ENCODE measurements at places on chromosomes 11 and 22. TPM values are rescaled to one million over a fixed set of nuclear protein-coding genes. Genes with fewer than 3 reads are reported as not detected.
A peak's percentile ranks its signal among the peaks of the same experiment; 100 is the strongest.

The CCDC134 gene
- 7.3 TPM for total RNA-seq

The GVQW3 gene
- 3.7 TPM for total RNA-seq

The TRIM51 gene
- total RNA-seq, result not detected

GRCh38 chr11:11624204-11624603 lies 2.4 kb upstream of the GALNT18 start:
- no peak for DNase-seq

GRCh38 chr22:31350410-31350863 lies 4.3 kb upstream of the PATZ1 start:
- no peak for DNase-seq

DNA sequence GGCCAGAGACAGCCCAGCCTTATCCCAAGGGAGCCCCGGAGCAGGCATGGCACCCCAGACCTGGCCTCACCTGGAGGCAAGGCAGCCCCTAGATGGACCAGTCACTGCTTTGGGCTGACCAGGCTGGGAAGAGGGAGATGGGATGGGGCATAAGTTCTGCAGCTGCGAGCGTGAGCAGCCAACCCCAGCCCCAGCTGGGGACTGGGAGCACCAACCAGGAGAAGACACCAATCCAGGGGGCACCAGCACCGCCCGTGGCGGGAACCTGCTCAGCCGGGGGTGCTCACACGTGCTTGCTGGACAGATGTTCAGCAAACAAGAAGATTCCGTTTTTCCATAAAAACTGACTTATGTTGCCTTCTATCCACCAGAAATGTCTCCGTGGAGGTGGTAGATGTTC lies 16.2 kb upstream of the FADD start:
- DNase-seq, result peak; percentile 65

DNA sequence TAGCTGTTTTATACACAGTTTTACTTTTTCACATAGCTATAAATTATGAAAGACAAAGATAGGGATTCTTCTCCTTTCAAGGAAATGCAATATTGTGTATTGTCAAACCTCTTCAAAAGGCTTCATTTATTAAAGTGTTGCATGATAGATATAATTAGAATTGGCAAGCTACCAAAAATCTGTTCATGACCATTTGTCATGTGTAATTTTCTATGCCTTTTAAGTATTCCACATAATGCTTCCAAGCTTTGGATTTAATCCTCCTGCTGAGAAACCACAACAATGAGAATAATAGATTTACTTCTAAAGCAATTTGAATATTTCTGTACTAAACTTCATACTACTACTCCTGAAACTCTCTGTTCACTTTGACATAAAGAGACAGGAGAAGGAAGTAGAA lies 403.2 kb upstream of the CCDC179 start:
- DNase-seq, result no peak

DNA sequence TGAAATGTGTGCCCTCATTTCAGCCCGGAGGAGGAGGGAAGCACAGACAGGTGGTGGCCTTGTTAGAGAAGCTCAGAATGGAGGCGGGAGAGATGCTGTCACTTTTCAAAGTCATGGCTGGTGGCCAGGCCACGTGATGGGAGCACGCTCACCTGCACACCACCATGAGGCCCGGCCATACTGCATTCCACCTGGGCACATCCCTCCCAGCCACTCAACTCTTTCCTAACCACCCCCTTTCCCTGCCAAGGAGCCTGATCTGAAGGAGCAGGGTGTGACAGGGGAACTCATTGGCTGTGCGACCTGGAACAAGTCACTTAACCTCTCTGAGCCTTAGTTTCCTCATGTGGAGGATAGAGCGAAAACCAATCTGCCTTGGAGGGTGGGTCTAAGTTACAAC lies 364.5 kb downstream of the CTTN start:
- no peak for DNase-seq

- DNase-seq, result peak; percentile 90
Observed at GRCh38 chr11:1153951-1154493, 3.7 kb upstream of the MUC5AC start.

DNA sequence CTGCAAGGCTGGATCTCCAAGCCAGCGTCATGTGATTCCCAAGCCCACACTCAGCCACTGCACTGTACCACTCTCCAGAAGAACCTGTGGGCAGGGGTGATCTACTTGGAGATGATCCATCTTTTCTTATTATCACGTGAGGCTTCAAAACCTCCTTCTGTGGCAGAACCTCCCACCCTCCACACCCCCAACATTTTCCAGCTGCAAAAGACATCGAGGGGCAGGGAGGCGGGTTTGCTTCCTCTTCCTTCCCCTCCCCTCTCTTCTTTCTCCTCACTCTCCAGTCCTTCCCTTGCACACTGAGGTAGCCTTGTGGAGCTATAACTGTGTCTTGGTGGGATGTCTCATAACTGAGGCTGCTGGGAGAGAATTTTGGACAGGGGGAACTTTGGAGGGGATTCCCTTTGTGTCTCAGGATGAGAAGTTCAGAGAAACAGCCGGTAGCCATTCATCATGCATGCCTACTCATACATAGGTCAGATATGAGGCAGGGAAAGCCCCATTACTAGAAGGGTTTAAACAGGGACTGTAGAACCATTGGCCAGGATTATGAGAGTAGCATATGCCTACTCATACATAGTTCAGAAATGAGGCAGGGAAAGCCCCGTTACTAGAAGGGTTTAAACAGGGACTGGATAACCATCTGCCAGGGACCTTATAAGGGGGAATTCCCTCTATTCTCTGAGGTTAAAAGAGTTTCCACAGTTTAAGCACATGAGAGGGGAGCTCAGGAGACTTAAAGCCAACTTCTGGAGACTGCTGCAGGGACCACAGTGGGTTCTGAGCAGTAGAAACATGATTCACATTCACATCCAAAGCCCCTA lies 420.7 kb upstream of the CADM1 start:
- no peak for DNase-seq

GRCh38 chr11:109350091-109350490 lies 71.9 kb upstream of the C11orf87 start:
- DNase-seq, result no peak

- DNase-seq, result no peak
Observed at GRCh38 chr11:5846701-5847100, 5.0 kb upstream of the OR52E6 start.

GRCh38 chr11:8793114-8793777 lies 110.7 kb downstream of the RPL27A start:
- DNase-seq, result no peak

DNA sequence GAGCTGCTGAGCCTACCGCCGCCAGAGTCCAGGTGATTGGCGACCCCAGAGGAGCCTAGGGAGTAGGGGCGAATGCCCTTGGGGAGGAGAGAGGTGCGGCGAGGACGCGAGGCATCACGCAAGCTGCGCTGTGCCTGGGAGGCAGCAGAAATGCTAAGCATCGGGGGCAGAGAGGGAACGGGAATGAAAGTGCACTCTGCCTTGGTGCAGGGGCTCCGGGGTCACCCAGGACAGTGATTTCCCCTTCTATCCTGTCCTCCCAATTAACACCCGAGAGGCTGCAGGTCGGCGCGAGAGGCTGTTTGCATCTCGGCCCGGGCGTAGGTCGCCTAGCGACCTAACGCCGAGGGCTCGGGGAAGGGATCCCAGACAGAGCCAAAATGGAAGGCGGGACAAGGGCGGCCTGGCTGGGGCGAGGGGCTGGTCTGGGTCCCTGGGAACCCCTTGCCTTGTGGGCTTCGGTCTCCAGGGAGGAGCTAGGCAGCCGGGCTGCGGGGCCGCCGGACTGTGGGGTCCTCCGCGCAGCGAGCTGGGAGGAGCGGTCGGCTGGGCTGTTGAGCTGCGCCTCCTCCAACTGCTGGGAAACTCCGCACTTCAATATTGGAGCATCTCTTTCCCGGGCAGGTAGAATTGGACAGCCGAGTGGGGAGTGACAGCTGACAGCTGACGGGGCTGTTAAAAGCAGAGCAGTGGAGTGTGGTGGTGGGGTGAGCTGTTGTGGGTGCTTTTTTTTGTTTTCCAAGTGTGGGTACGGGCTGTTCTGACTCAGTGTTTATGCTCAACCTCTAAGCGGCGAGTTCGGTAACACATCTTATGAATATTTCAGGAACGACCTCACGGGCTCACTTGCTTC lies 657 bp downstream of the ELMOD1 start:
- peak; percentile 79 for DNase-seq

GRCh38 chr11:67421430-67422031 lies 6.1 kb downstream of the CARNS1 start:
- no peak for DNase-seq

DNA sequence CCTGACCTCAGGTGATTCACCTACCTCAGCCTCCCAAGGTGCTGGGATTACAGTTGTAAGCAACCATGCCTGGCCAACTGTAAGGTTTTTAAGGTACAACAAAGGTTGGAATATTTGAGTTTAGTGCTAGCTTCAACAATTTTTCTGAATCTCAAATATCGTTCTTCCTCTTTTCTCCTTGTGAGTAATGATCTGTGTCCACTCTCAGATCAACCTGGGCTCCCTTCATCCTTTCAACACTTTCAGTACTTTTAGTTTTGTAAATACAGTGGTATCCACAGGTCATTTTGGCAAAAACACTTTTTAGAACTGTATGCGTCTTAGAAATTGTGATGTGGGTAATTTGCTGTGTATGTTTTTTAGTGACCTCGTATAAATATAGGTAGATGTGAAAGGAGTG lies 7.9 kb downstream of the PACS1 start:
- no peak for DNase-seq

DNA sequence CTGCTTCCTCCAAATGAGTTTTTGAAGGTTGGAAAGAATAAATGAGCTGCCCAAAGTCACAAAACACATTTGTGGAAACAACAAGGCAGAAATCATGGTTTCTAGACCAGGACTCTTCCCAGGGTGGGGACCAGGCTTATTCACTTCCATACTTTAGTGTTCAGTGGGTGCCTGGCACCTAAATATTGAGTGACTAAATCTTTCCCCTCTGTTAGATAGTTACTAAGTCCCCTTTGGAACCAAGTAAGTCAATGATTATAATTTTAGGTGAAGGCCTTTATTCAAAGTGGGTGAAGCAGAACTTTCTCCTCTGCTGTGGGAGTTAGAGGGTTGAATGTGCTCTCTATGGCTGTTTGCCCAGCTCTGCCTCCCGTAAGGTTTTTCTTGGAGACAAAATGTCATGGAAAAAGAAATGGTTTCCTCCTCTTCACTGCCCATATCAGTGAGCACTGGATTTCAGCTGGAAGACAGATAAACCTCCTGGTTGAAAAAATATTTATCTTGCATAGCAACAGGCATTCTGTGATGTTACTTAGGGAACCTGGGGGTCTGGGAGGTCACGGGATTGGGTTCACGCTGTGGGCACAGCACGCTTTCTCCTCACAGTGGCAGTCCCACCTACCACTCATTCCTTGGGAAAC lies 117.8 kb downstream of the CCDC81 start:
- DNase-seq, result peak; percentile 51

All from aorta (tissue), 5 donors.